AG08395 (cell line): ENCODE measurements at places on chromosomes 1 and 21.

GRCh38 chr21:44083631-44084291 is 23.4 kb upstream of the PWP2 start:
- no peak for DNase-seq

DNA sequence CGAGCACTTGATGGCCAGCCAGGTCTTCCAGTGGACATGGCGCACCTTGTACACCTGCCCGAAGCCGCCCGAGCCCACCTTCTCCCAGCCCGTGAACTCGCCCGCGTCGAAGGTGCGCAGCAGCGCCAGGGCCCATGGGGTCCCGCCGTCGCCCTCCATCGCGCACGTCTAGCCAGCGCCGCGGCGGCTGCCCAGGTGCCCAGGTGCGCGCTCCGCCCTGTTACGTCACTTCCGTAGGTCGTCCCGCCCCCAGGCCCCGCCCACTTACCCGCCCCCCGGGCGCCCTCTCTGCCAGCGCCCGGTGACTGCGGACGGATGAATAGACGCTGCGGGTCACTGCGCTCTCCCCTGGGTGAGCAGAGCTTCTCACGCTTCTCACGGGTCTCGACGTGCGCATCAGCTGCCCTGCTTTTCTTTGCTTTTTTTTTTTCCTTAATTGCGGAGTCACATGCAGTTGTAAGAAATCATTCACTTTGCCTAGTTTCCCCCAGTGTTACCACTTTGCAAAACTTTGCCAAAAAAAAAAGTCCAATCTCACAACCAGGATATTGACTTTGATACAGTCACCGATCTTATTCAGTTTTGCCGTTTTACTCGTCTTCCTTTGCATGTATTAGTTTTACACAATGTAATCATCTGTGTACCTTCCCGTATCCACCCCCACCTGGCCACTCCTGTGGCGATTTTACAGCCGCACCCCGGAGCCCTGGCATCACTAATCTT is at the start of gene RIPK4:
RIPK4 (minus strand) TSS at position 170 of the 723 bp plus-strand sequence; CDS start at position 159, 11 bp downstream.
- DNase-seq = peak; percentile 61

DNA sequence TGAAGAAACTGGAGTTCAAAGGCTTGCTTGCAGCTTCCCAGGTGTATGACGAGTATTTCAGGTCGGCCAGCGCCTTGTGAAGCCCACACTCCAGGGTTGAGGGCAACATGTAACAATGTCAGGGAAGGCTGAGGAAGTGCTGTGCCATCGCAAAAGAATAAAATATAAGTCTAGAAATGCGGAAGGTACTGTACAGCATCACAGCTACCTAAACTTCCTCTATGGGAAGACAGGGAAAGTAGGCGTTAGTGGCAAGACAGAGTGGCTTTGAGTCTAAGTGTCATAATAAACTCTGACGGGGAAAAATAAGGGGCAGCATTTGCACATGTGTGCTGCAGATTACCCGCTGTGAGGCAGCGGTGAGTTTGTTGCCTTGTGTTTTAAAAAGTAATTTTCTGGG is 28.9 kb downstream of the DOP1B start:
- DNase-seq = no peak

- DNase-seq = peak; percentile 8
Measured at GRCh38 chr1:155598842-155599331, 11.1 kb upstream of the MSTO1 start.
